A549 treated with CpdA at 1 μM for 4 hours (cell line): ENCODE measurements at places on chromosomes 5 and 9. TPM values are rescaled to one million over a fixed set of nuclear protein-coding genes. Genes with fewer than 3 reads are reported as not detected.

IRX2 gene
- 1.2 to 2.2 TPM (median 1.3 TPM) in 5 replicates for total RNA-seq

KCNN2 gene
- 0.15 to 0.21 TPM (median 0.16 TPM) in 4 of 5 replicates, not detected in the other for total RNA-seq

PDE6A gene
- total RNA-seq, result 0.08 to 0.26 TPM (median 0.12 TPM) in 5 replicates

NUP188 gene
- 38.0 to 41.3 TPM (median 39.8 TPM) in 5 replicates for total RNA-seq

PSAT1 gene
- total RNA-seq, result 162 to 201 TPM (median 183 TPM) in 5 replicates

ZNF454 gene
- not detected in 5 replicates for total RNA-seq

ZNF79 gene
- total RNA-seq, result 5.6 to 6.2 TPM (median 5.9 TPM) in 5 replicates

MGAT4B gene
- 233 to 272 TPM (median 255 TPM) in 5 replicates for total RNA-seq

NXNL2 gene
- 0.54 to 1.2 TPM (median 0.95 TPM) in 5 replicates for total RNA-seq

CEMIP2 gene
- total RNA-seq, result 61.4 to 111 TPM (median 65.4 TPM) in 5 replicates

PRRT1B gene
- total RNA-seq, result 0.61 to 0.89 TPM (median 0.80 TPM) in 5 replicates

LRRC8A gene
- 36.1 to 43.2 TPM (median 42.1 TPM) in 5 replicates for total RNA-seq

ADAMTS2 gene
- total RNA-seq, result 0.06 to 0.10 TPM (median 0.07 TPM) in 3 of 5 replicates, not detected in the others

DIPK1B gene
- total RNA-seq, result 6.4 to 10.5 TPM (median 7.9 TPM) in 5 replicates

SYK gene
- 0.05 to 0.09 TPM in 2 of 5 replicates, not detected in the others for total RNA-seq

CCDC192 gene
- total RNA-seq, result not detected in 5 replicates

PLPP6 gene
- 9.0 to 10.5 TPM (median 10.0 TPM) in 5 replicates for total RNA-seq

MAP1B gene
- total RNA-seq, result 37.7 to 67.9 TPM (median 41.7 TPM) in 5 replicates

WNT8A gene
- not detected in 5 replicates for total RNA-seq

TMC1 gene
- 0.05 to 0.14 TPM in 2 of 5 replicates, not detected in the others for total RNA-seq

CARD9 gene
- total RNA-seq, result 0.69 to 2.4 TPM (median 1.2 TPM) in 5 replicates

ARL14EPL gene
- total RNA-seq, result 0.07 to 0.69 TPM (median 0.39 TPM) in 5 replicates

PDLIM4 gene
- 0.26 to 0.43 TPM (median 0.35 TPM) in 4 of 5 replicates, not detected in the other for total RNA-seq

TGFBI gene
- total RNA-seq, result 1,442 to 2,234 TPM (median 1,874 TPM) in 5 replicates

LECT2 gene
- not detected in 5 replicates for total RNA-seq

GLDC gene
- 12.7 to 17.4 TPM (median 13.3 TPM) in 5 replicates for total RNA-seq

QRFP gene
- total RNA-seq, result not detected in 5 replicates

MYMK gene
- not detected in 5 replicates for total RNA-seq

ANAPC2 gene
- 25.4 to 37.9 TPM (median 36.1 TPM) in 5 replicates for total RNA-seq

EHMT1 gene
- total RNA-seq, result 39.0 to 45.3 TPM (median 41.6 TPM) in 5 replicates

LCN2 gene
- 1.0 to 5.7 TPM (median 3.3 TPM) in 5 replicates for total RNA-seq

MARCHF6 gene
- total RNA-seq, result 51.6 to 77.3 TPM (median 70.2 TPM) in 5 replicates

C9 gene
- 0.02 TPM in 1 of 5 replicates, not detected in the others for total RNA-seq

ORM2 gene
- not detected in 5 replicates for total RNA-seq

SHISAL2B gene
- total RNA-seq, result not detected in 5 replicates
